NCI-H774 (cell line): ENCODE measurements at places on chromosomes 11 and 22.
A peak's percentile ranks its signal among the peaks of the same experiment; 100 is the strongest.

- no peak for DNase-seq
These were observed 237.8 kb upstream of the KIRREL3 start for GRCh38 chr11:127238321-127238720.

DNA sequence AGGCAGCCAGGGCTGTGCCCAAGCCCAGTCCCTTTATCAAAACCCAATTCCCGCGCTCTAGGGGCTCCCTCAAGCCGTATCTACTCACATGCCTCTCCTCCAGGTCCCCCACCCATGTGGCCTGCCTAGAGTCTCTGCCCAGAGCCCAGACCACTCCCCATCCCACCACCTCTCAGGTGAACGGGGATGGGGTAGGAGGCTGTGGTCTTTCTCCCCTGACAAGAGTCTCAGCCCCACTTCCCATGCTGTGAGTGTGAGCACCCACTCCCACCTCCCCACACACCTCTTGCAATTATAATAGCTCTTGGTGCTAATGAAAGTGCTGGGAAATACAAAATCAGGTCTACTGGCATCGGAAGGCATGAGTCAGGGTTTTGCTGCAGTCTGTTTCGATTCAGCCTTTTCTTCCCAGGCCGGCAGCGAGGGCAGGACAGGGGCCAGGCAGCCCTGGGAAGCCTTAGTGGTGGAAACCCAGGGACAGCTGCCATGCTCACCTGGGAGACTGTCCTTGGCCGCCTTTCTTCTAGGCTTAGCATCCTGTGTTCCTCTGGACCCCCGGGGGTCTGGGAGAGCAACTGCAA lies 16.7 kb upstream of the TMPRSS4 start:
- DNase-seq, result no peak

- DNase-seq, result no peak
These were observed 77.1 kb upstream of the EIF3D start for GRCh38 chr22:36606114-36606513.

DNA sequence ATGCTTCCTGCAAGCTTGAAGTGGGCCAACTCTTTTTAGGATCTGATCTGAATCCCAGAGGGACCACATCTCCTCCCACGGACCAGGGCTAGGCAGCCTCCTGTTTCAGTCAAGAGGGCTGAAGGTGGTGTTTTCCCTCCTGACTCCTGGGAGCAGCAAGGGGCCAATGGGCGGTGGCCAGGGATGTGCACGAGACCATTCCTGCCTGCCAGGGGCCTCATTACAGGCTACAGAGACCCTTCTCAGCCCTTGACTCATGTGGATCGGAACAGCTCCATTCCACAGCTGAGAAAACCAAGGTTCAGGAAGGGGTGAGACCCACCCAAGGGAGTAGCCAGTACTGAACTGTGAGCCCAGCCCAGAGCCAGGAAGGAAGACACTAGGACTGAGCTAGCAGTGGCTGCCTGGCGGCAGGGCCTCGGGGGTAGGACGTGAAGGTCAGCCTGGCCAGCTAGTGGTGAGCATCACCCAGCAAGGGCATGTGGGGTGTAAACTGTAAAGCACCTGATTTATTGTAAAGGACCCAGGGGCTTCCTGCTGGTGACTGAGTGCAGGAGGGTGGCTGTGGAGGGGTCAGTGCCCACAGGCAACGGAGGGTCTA lies 3.4 kb upstream of the P2RY6 start:
- DNase-seq, result no peak

- DNase-seq, result no peak
These were observed 419.8 kb upstream of the CCDC179 start for GRCh38 chr11:23280088-23280487.

DNA sequence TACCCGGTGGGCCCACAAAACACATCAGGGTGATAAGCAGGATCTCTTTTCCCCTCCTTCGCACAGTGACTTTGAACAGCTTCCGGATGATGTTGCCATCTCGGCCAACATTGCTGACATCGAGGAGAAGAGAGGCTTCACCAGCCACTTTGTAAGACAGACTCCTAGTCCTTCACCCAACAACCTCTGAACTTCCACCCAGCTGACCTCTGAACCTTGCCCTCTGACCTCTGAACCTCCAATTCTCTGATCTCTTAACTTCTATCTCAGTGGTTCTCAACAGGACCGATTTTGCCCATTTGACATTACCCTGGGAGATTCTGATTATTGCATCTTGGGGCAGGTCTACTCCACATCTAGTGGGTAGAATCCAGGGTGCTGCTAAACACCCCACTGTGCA lies 3.2 kb downstream of the NCF4 start:
- no peak for DNase-seq

GRCh38 chr11:11980200-11980599 lies 28.2 kb downstream of the DKK3 start:
- no peak for DNase-seq

- no peak for DNase-seq
These were observed 987.6 kb downstream of the NTM start for GRCh38 chr11:132357811-132358572.

DNA sequence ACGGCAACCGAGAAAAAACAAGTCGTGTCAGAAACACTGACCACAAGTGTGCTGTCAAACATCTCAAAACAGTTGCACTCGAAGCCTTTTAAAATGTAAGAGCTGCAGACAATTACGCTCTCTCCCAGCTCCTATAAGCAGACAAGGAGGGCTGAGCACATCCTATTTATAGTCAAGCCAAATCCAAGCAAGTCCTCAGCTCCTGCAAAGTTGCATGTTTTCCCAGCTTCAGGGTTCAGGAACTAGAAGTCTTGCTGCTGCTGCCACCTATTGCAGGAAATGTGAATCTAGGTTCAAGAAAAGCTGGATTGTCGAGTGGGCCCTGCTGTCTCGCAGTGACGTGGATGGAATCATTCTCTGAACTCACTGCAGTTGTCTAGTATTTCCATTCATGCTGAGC lies 15.5 kb downstream of the EFCAB6 start:
- no peak for DNase-seq

GRCh38 chr22:32957200-32957803 lies 100.9 kb downstream of the SYN3 start:
- DNase-seq, result no peak

DNA sequence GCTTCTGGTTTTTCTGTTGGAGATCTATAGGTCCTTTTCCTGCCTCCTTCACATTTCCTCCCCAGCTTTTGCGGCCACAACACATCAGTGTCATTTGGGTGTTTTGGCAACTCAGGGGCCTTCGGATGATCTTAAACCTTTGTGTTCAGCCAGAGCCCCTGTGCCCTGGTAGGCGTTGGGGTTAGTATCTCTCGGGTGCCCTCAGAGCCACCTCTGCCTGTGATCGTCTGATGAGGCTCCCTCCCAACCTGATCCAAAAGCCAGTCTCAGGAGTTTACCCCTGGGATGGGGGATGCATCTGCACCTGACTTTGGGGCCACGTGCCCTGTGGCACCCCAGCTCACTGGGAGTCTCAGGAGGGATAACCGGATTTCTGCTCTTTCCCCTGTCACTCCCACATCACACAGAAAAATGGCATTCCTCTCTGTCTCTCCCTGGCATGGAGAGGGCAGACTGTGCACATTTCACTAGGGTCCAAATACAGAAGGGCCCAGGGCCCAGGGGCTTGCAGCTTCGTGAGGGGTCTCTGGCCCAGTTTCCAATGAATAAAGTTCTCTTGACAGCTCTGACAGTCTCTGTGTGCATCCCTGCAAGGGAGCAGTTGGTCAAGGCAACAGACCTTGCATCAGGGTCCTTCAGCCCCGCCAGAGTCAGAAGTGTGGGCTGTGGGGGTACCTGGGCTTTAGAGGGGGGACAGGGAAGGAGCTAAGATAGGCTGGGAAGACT lies 2.6 kb downstream of the RNF26 start:
- no peak for DNase-seq

- peak; percentile 33 for DNase-seq
These were observed 1062.8 kb downstream of the DLG2 start for GRCh38 chr11:84564180-84564866.

DNA sequence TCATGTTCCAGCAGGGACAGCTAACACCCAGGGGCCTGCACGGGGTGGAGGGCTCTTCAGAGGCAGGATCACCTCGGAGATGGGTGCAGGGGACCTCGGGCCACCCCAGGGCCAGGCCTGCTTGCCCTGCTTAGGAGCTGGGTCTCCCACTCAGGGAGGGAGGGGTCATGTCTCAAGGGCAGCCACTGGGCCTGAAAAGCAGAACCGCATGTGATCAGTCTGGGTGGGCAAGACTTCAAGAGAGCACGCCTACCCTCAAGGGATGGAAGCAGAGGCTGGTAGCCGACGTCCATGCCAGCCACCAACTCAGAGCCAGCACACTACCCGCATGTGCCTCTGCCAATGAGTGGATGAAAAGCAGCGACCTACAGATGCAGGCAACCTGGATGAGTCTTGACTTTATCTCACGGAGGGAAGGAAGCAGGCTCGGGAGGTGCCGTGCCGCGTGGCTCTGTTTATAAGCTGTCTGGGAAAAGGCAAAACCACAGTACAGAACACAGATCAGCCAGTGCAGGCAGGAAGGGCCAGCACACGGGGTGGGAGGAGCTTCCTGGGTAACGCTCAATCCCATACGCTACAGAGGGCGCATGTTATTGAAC lies 16.0 kb downstream of the TBX1 start:
- no peak for DNase-seq

GRCh38 chr11:72751116-72752087 lies 806 bp downstream of the ARAP1 start:
- DNase-seq, result no peak

GRCh38 chr22:25903294-25903693 lies 161.3 kb downstream of the MYO18B start:
- no peak for DNase-seq

- peak; percentile 31 for DNase-seq
These were observed 10.2 kb downstream of the SERPIND1 start for GRCh38 chr22:20783844-20784723.

DNA sequence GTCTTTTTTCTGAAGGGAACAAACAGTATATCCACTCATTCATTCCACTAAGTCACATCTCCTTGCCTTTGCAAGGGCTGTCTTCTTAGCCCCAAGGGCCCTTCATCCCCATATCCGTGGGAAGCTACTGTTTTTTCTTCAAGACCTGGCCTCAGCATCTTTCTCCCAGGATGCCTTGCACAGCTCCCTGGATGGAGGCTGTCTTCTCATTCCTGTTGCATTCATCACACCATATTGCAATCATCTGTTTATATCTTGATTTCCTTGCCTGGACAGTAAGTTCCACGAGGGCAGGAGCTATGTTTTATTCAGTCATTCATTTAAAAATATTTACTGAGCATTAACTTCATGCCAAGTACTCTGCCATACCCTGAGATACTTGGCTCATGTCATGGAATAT lies 29.3 kb upstream of the NECTIN1 start:
- DNase-seq, result no peak

- no peak for DNase-seq
These were observed 705 bp downstream of the PTPRJ start for GRCh38 chr11:47980907-47981621.

GRCh38 chr11:82906236-82906635 lies 4.7 kb downstream of the DDIAS start:
- DNase-seq, result peak; percentile 69

GRCh38 chr22:41341990-41342389 lies 39.8 kb upstream of the TEF start:
- DNase-seq, result no peak

GRCh38 chr22:27517361-27518155 lies 284.0 kb downstream of the MN1 start:
- DNase-seq, result no peak

GRCh38 chr22:40054486-40054885 lies 59.7 kb downstream of the FAM83F start:
- DNase-seq, result no peak

DNA sequence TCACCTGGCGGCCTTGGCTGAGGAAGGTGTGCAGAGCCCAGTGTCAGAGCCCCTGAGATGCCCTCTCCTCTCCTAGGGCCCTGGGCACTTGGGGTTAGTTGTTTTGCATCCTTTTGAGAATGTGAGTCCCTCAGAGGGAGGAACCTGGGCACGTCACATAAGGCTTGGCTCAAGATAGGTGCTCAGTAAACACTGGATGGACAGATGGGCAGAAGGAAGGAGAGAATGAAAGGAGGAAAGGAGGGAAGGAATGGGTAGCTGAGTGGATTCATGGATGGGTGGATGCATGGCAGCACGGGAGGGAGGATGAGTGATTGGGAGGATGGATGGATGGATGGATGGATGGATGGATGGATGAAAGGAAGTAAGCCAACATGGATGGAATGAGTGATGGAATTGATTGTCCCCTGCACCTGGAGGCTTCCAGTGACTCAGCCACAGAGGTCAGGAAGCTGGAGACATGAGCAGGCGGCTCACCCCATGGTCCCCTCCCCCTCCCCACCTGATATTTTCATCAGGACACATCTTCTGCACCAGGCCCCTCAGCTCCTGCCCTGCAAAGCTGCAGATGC lies 62.2 kb downstream of the IGLL1 start:
- DNase-seq, result no peak

GRCh38 chr11:65047581-65048422 lies 6.8 kb downstream of the SAC3D1 start:
- no peak for DNase-seq

- DNase-seq, result no peak
These were observed 514.1 kb upstream of the LARGE1 start for GRCh38 chr22:34434371-34434770.

- DNase-seq, result no peak
These were observed 331.1 kb upstream of the PITPNB start for GRCh38 chr22:28250036-28250695.

DNA sequence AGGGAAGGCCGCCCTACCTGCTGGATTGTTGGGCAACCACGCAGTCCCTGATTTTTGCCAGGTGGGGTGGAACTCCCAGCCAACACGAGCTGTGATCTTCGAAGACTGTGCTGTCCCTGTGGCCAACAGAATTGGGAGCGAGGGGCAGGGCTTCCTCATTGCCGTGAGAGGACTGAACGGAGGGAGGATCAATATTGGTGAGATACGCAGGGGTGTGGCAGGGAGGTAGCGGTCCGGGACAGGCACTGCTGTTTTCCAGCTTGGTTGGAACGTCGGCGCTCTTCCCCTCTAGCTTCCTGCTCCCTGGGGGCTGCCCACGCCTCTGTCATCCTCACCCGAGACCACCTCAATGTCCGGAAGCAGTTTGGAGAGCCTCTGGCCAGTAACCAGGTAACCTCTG lies 7.6 kb downstream of the ACAD8 start:
- DNase-seq, result no peak
